ENCODE measurements at places on chromosomes 4 and X.
A peak's percentile ranks its signal among the peaks of the same experiment; 100 is the strongest.

GRCh38 chrX:1427756-1428155 is 25.0 kb downstream of the ASMTL start:
- DNase-seq: no peak

GRCh38 chr4:136749989-136750388 is 782.3 kb downstream of the PCDH18 start:
- peak; percentile 25 for DNase-seq

DNA sequence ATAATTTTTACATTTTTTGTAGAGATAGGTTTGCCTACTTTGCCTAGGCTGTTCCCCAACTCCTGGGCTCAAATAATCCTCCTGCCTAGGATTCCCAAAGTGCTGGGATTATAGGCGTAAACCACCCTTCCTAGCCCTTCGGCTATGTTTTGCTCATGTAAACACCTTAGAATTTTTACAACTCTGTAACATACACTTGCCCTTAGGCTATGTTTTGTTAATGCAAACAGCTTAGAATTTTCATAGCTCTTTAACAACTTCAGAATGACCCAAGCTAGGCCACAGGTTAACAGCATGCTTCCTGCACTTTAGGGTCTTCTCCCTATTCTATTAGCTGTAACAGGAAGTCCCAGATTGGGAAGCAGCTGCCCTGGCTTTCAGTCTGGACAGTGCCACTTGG is 24.2 kb downstream of the KLHL15 start:
- DNase-seq: no peak

DNA sequence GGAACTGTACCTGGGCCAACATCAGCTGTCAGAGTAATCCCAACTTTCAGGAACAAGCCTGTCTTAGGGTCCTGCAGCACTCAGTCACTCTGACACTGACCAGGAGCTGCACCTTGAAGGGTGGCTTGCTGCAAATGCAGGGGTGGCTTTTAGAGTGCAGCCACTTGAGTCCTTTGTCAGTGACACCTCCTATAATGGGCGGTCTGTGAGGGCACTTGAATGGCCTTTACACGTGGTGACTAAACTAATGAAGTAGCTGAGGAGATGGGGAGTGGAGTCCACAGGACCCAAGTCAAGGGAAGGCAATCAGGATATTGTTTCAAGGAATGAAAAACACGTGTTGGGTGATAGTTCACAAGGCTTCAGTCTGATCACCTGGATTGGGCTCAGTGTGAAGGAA is 11.1 kb upstream of the LNX1 start:
- no peak for DNase-seq

GRCh38 chr4:170003071-170004070 is 22.8 kb downstream of the MFAP3L start:
- no peak for DNase-seq

- DNase-seq: no peak
Measured at GRCh38 chr4:11069581-11070211, 359.0 kb downstream of the HS3ST1 start.

GRCh38 chr4:7392438-7393421 is 42.0 kb downstream of the PSAPL1 start:
- DNase-seq: peak; percentile 76

GRCh38 chr4:30724247-30724646 is 4.1 kb downstream of the PCDH7 start:
- peak; percentile 23 for DNase-seq

DNA sequence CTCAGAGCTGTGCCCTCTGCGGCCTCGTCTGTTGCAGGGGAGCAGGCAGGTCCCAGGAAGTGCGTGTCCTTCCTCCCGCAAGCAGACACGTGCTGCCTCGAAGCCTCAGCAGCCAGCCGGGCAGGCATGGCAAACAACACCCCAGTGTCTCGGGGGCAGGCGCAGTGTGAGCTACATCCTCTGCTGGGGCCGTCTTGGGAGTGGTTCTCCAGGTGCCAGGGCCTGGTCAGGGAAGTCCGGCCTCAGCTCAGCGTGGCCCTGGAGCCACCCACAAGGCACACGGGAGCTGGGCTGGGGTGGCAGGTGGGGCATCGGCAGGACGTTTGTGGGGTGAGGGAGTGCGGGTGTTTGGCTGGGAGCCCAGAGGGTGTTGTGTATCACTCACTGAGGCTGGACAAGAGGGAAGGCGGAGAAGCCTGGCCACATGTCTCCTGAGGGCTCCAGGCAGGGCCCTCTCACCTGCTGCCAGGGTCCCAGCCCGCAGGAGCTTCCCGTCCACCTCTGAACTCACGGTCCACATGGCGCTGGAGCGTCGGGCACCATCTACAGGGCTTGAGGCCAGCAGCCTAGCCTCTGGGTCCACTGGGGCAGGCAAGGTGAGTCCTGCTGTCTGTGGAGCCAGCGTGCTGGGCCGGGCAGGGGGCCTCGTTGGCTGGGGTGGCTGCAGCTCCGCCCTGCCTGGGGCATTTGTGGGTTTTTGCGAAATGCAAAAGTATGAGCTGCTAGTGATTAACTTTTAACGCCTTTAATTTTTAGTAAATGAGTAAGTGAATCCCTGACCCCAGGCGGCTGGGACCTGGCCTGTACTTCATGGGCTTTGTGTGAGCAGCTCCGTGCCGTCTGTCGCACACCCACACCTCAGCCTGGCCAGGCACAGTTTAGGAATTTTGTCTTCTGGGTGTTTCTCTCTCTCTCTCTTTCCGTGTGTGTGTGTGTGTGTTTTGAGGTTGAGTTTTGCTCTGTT is 17.3 kb upstream of the UVSSA start:
- peak; percentile 9 for DNase-seq

DNA sequence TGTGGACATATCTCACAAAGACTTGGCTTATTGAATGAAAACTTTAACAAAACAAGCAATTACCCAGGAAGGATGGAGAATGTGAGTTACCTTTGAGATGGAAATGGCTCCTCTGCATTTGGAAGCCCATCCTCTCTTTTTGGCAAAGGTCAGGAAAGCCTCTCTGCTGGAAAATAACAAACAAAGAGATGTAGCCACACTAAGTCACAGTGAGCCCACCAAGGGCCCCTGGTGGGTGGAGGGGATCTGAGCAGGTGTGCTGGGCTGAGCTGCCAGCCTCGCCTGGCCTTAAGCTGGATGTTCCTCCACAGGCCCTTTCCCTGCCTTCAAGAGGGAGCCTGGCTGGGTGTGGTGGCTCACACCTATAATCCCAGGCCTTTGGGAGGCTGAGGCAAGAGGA is 269.2 kb downstream of the HNRNPD start:
- DNase-seq: no peak

- DNase-seq: no peak
Measured at GRCh38 chrX:55028611-55029010, 2.2 kb downstream of the ALAS2 start.

DNA sequence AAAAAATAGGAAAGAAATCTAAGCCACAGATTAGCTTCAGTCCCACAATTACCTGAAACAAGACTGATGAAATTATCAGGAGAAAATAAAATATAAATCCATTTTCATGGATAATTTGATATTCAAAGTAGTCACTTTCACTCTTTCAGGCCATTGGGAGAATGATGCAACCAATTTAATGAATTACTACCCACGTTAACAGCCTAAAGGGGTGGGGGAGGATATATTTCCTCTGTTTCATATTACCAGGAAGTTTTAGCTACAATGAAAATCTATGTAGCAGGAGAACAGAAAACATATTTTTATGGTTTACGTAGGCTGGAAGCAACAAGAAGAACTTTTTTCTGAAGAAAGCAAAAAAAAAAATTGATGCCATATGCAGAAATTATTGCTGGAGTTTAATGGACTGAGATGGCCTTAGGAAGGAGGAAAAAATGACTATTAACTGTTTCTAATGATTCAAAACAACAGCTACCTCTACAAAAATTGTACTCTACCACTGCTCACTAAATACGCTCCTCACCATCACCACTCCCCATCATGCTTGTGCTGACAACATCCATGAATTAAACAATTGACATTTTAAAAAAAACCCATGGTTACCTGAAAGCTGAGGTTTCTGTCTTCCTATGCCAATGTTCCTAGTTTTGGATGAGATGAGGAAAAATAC is 100.9 kb downstream of the CXXC4 start:
- no peak for DNase-seq

DNA sequence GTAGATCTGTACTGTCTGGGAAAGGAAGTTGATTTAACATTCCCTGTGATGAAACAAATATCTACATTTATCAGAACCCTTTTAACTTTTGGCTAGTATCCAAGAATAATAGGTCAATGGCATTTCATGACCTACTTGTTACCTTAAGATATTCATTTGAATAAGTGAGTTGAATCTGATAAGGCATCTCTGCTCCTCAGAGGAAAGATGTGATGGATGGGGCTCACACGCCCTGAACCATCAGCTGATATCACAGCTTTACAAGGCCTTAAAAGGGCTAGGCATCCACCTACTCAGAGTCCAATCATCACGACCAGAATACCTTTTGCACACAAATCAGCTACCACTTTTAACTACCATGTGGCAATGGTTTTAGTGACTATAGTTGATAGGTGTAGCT is 90.2 kb upstream of the PDLIM3 start:
- no peak for DNase-seq

- DNase-seq: no peak
Measured at GRCh38 chr4:107497054-107497453, 223.0 kb downstream of the PAPSS1 start.

GRCh38 chr4:39390603-39391002 is 16.1 kb upstream of the KLB start:
- DNase-seq: no peak

GRCh38 chr4:635851-636627 is 10.7 kb downstream of the PDE6B start:
- DNase-seq: no peak

DNA sequence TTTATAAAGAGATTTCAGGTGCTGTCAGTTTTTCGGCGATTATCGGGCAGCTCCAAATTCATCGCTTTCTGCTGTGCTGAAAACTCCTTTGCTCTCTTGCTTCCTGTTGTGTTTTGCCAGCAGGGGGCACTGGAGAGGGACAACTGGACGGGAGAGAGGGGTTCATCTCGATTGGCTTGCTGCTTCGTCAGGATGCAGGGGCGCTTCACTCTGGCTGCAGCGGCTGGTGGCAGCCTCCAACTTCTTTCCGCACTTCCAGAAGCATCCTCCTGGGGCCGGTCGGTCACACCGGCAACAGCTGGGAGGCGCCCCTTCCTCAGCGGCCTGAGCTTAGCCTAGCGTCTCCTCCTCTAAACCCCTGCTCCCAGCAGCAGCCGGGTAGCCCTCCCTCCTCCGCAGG is 29.5 kb downstream of the MSL3 start:
- DNase-seq: peak; percentile 79

DNA sequence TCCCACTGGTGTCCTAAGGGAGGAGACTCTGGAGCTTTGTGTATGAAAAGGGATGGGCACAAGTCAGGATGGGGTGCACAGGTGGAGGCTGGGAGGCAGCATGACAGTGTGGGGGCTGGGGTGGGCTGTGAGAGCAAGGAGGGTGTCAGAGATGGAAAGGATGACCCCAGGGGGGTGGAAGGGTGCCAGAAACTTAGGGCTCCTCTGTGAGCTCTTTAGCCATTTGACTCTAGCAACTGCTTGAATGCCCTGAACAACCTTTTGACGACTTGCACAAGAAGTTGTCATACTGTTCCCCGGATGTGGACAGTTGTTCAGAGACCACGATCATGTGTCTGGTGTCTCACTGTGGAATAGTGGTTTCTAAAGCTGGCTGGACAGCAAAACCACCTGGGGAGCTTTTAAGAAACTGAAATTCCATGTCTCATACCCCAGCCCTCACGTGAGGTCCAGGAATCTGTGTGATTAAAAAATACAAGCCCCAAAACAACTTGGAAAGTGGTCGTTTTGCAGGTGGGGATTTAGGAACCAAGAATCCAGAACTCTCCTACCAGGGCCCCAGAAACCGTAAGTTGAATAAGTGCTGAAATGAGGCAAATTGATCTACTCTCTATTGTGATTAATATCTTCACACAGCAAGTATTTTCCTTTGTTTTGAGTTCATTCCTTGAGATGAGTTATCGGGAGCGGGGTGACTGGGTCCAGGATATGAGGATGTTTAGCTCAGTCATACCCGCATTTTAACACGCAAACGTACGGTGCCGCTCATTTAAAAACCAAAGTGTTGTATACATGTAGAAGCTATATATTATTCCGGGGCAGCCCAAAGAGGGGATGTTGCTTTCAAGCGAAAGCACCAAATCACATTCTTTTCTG is 3.4 kb downstream of the RHOH start:
- no peak for DNase-seq

DNA sequence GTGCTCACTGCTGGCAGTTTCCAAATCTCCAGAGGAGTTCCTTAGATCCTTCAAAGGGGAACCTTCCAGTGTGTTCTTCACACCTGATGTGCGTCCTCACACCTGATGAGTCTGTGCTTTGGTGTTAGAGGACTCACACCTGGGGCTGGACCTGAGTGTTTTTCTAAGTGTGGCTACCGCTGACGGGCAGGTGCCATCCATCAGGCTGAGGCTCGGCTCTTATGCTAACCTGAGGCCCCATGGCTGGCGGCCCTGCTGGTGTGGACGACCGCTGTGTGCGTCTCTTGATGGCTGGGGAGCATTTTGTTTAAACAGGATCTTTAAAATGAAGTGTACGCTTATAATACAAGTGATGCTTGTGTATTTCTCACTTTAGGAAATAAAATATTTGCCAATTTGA is 28.4 kb downstream of the PCGF3 start:
- DNase-seq: no peak

DNA sequence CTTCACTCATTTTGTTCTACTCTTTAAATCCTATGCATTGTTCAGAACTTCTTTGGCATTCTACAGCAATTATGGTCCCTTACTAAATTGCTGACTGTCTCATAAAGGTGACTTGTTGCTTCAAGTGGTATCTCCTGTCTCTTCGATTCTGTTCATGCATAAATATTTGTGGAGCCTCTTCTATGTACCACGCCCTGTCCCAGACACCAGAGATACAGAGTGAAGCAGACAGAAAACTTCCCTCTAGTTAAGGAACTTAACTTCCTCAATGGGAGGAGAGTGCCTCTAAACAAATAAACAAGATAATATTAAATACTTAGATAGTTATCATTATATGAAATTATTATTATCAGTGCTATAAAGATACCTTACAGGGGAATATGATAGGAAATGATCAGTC is 235.7 kb downstream of the FRAS1 start:
- no peak for DNase-seq

GRCh38 chrX:19609541-19609940 is 94.2 kb upstream of the MAP3K15 start:
- no peak for DNase-seq

DNA sequence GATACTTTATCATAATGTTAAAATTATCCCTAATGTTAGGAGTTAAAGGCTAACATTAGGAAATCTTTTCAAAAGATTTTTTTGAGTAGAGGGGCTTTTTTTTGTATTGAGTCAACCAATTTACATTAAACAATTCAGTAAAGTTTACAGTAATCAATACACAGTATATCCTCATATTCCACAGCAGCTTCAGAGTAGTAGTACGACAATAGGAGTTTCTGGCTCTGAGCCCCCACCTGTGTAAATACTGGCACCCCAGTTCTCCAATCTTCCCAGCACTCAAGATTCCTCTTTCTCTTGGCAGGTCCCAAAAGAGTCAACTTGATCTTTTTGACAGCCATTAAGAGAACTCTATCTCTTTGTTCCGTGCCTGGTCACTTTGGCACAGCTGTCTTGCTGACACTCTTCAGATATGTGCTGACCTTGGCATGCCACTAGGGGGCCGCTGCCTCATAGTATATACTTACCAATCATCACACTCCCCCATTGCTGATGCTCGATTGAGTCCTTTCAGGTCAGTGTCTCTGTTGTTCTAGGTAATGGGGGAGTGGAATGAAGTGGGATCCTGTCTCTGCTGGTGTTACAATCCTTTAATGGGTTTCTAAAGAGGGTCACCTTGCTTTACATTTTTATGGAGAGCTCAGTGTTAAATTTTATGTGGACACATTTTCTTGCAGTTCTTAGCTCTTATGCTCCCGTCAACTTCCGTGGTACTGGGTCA is 19.5 kb upstream of the CCNI start:
- peak; percentile 85 for DNase-seq

GRCh38 chr4:119210775-119211174 is 1.7 kb upstream of the USP53 start:
- DNase-seq: no peak
